ENCODE measurements at places on chromosomes 5 and 9.
A peak's percentile ranks its signal among the peaks of the same experiment; 100 is the strongest.

DNA sequence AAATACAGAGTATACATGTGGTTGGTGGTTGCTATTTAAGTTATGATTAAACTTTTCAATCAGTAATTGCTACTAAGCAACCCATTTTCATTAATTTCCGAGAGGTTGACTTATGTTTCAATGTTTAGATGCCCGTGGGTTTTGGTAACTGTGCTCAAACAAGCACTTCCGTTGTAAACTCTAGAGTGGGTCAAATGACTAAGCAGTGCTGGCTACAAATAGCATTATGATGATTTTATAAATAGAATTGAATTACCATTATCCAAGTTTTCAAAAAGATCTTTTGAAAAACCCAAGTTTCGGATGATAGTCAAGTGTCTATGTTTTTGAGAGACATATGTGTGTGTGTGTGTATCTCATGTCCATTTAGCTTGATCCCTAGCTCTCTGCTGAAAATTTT, 2369.4 kb upstream of the ACO1 start:
- DNase-seq = no peak

DNA sequence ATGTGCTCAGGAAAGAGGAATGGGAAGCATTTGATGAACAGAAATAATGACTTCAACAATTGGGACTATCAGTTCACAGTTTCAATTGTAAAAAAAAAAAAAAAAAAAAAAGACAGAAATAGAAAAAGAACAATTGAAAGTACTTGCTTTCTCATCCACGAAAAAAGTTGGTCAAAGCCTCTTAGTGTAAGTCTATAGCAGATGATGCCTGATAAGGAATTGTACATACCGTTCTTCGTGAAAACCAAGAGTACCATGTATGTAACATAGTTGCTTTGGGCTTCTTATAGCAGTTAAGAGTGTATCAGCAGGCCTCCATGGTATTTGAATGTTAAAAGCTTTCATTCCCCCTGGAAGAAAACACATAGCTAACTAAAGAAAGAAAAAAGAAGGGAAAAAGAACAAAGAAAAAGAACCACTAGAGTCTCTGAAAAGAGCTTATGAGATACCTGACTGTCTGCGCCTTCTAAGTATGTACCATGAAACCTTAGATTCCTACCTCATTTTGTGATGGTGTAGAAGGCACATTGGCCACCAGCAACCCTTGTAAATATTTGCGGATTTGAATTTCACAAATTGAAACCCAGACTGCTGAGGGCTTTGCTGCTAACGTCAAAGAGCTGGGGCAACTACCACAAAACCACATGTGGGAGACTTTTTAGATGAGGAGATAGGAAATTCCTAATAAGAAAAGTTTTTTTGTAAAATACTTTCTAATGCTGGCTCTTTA, 75.2 kb downstream of the TMC1 start:
- no peak for DNase-seq

DNA sequence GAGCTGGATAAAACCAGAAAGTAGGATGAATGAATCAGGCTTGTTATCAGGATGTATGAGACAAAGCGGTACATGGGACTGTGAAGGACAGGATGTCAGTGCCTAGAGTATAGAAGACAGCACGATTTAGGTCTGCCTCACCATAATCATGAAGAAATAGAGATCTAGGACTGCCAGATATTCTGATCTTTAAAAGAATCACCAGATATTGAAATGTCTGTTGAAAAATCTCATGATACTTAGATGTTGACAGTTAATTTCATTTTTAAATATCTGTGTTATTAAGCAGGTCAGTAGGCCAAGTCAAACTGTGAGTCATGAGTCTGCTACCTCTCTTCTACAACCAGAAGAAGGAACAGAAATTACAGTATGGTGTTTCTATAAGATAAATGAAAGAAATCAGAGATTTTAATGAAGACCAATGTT, 65.0 kb downstream of the ST8SIA4 start:
- DNase-seq = no peak

GRCh38 chr5:134466241-134467069, 54.8 kb upstream of the CDKN2AIPNL start:
- DNase-seq = peak; percentile 58

GRCh38 chr5:164048359-164048926, 543.0 kb downstream of the MAT2B start:
- no peak for DNase-seq

DNA sequence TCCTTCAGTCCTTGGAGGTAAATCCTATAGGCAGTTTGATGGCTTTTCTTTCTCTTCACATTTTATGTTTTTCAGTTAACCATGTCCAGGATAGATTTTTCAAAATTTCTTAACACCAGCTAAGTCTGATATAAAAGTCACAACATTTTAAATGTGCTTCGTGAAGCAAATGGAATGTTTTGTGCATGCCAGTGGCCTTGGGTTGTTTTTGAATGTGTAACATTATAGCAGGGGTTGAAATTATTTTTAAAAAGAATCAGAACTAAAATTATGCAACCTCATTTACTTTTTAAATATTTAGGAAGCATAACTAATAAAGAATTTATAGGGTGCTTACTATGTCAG, 201.1 kb downstream of the ARHGEF28 start:
- DNase-seq = no peak

GRCh38 chr5:120464627-120465435, 731 bp downstream of the PRR16 start:
- DNase-seq = no peak

GRCh38 chr9:79946712-79947111, 374.9 kb downstream of the TLE4 start:
- no peak for DNase-seq

Data from kidney glomerular epithelial cell (primary cell).